HL-60 (cell line): ENCODE measurements at places on chromosomes 3 and 15.
A peak's percentile ranks its signal among the peaks of the same experiment; 100 is the strongest.

- DNase-seq: no peak
Observed at GRCh38 chr3:99817047-99817436, 620 bp upstream of the CMSS1 start.

DNA sequence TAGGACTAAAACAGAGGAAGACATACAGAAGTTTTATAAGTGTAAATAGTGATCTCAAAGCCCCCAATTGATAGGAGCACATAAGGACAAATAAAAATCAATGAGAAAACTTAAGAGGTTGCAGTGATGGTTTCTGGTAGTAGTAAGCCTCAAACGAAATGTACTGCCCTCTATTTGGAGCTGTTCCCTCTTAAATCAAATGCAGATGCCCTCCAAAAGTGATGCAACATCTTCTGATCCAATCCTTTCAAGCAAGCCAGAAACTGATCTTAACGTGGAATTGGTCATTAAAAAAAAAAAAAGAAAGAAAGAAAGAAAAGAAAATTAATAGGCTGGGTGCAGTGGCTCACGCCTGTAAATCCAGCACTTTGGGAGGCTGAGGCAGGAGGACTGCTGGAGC lies 259.3 kb downstream of the ZBTB20 start:
- no peak for DNase-seq

GRCh38 chr3:65779390-65779789 lies 259.3 kb downstream of the MAGI1 start:
- DNase-seq: no peak

DNA sequence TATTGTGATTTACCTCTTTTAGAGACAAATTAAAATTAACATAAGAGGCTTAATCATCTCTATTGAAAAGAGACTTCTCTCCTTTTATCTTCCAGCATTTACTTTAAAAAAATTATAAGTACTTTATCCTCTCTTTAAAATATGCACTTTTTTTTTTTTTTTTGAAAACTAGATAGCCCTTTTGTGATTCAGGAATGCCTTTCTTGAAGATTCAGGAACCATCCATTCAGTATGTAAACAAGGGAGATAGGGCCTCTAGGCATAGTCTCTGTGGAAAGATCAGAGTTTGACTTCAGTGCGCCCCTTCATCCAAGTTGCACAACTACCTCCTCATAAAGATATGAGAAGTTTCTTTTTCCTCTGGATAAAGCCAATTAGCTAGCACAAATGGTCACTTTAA lies 1163.7 kb downstream of the SI start:
- DNase-seq: no peak

DNA sequence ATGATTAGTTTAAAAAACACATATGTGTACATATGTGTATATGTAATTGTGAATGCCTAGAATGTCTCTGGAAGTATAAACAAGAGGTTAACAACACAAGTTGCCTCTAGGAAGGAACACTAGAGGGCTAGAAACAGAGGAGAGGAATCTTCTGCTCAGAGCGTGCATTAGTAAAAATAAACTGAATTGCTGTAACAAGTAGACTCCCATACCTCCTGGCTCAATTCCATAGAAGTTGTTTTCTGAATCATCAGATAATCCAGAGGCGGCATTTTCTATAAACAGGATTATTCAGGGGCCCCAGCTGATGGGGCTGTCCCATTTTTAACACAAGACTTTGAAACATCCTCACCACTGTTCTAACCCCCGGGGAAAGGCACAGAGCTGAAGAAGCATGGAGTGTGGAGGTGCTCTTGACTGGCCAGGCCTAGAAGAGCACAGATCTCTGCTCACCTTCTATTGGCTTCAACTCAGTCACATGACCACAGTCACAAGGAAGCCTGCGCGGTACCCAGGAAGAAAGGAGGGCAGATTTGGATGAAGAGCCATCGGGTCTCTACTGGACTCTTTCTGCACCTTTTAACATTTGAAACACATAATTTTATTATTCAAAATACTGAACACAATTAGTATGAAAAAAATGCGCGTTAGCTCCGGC lies 145.7 kb downstream of the TLE3 start:
- no peak for DNase-seq

GRCh38 chr3:99286266-99286845 lies 352.0 kb upstream of the COL8A1 start:
- DNase-seq: no peak

- DNase-seq: no peak
Observed at GRCh38 chr15:70487387-70487740, 276.0 kb downstream of the UACA start.

DNA sequence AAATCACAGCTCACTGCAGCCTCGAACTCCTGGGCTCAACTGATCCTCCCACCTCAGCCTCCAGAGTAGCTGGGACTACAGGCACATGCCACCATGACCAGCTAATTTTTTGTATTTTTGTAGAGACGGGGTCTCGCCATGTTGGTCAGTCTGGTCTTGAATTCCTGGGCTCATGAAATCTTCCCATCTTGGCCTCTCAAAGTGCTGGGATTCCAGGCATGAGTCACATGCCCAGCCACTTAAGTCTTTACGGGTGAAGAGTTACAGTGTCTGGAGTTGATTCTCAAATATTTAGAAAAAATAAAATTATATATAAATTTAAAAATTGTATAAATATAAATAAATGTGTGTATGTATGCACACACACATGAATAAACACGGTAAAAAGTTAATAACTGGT lies 14.5 kb upstream of the KBTBD12 start:
- DNase-seq: no peak

- DNase-seq: no peak
Observed at GRCh38 chr3:40968666-40969065, 230.6 kb upstream of the CTNNB1 start.

- DNase-seq: peak; percentile 23
Observed at GRCh38 chr3:156605686-156606605, 51.0 kb upstream of the SSR3 start.

GRCh38 chr3:149319750-149320149 lies 13.7 kb downstream of the TM4SF18 start:
- DNase-seq: no peak

GRCh38 chr3:185488465-185488864 lies 10.4 kb downstream of the TMEM41A start:
- no peak for DNase-seq

DNA sequence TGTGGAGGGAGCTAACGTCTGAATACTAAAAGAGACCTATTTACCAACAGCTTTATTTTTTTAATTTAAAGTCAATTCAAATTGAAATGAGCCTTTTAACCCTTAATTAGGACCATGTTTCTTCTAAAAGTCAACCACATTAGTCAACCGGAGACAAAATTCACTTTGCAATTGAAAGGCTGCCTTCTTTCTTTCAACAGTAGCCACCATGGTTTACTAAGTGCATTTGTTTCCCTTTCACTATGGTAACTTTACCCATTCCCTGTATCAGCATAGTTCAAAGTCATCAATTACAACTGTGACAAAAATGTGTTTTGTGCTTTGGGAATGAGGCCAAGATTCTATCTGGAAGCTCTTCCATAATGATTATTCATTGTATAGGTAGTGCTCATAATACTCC lies 225.4 kb downstream of the EPHA3 start:
- DNase-seq: no peak

- peak; percentile 23 for DNase-seq
Observed at GRCh38 chr3:107117922-107118536, 259.2 kb upstream of the CCDC54 start.

DNA sequence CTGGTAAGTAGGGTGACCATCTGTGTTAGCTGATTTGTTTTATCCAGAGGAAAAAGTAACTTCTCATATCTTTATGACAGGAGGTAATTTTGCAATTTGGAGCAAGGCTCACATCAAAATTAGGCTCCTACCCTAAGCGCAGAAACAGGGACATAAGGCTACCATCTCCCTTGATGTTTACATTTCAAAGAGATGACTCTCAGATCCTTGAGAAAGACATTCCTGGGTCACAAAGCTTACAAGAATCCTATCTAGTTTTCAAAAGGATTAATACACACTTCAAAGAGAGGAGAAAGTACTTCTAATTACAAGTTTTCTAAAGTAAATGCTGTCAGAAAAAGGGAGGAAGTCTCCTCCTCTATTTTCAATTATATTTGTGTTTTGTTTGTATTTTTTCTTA lies 7.0 kb downstream of the ZPLD1 start:
- no peak for DNase-seq

- DNase-seq: no peak
Observed at GRCh38 chr15:81785181-81785580, 260.6 kb downstream of the MEX3B start.

- no peak for DNase-seq
Observed at GRCh38 chr3:101602731-101603130, 28.8 kb downstream of the PCNP start.

DNA sequence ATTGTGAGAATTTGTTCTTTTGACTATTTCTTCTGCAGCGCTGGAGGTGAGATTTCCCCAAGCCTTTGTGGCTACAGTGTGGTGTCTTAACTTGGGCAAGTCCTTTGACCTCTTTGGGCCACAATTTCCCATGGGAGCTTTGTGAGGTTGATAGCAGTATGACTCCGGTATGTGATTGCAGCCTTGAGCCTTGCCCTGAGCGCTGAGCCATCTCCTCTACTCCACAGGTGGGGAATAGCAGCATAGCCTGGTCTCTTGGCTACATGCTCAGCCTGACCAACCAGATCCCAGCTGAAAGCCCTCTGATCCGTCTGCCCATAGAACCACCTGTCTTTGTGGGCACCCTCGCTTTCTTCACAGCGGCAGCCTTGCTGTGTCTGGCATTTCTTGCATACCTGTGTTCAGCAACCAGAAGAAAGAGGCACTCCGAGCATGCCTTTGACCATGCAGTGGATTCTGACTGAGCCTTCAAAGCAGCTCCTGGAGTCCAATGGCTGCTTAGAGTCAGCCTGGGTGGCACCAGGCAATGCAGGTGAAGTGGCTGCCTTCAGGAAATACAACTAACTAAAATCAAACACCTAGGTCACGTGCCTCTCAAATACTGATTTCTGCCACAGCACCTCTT lies 30.0 kb upstream of the RPL14 start:
- no peak for DNase-seq

DNA sequence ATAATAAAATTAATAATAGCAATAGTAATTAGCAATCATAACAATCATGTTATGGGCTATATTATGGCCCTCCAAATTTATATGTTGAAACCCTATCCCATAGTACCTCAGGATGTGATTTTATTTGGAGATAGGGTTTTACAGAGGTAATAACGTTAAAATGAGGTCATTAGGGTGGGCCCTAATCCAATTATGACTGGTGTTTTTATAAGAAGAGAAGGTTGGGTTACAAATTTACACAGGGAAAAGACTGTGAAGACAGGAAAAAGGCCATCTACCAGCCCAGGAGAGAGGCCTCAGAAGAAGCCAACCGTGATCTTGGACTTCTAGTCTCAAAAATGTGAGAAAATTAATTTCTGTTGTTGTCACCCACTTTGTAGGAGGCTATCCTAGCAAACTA lies 353.1 kb downstream of the CHL1 start:
- DNase-seq: no peak

GRCh38 chr15:50925281-50925680 lies 16.8 kb downstream of the AP4E1 start:
- no peak for DNase-seq

DNA sequence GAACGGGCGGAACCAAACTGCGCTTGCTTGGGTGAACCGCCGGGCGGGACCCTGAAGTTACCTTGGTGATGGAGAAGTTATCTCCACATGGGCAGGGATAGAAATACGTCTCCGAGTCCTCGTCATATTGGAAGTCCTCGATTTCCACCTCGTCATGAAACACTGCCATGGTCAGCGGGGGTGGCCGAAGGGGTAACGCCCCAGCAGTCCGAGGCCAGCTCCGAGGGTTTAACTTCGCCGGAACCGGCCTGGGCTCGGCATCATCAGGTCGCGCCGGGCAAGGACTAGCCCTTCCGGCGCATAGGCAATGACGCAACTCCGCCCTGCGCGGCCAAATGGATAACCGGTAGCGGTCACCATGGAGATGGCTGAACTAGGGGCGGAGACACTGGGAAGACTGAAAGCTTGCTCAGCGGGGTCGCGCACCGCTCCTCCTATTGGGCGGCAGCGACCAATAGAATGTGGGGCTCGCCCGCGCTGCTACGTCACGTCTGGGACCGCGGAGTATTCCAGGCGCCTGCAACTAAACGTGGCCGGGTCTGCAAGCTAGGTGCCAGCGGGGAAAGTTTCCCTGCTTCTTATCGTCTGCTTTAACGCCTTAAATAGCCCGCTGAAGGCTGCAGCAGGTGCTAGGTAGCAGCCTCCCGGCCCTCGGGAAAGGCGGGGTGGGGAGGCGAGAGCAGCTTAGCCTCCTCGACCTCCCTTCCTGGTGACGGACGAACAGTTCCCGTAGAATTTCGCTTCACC lies at the start of the genes DPH3 and OXNAD1:
Gene DPH3, minus strand, starts transcription at position 236 of the 747 bp plus-strand sequence. Its CDS starts 67 bp downstream, at position 169.
Gene OXNAD1, plus strand, starts transcription at position 505 of the 747 bp plus-strand sequence. CDS start 5,741 bp downstream, outside the sequence.
- DNase-seq: peak; percentile 100

GRCh38 chr15:82103468-82103867 lies 57.6 kb upstream of the MEX3B start:
- DNase-seq: no peak

GRCh38 chr3:158105710-158106253 lies 438 bp downstream of the SHOX2 start:
- peak; percentile 14 for DNase-seq

- no peak for DNase-seq
Observed at GRCh38 chr3:190320594-190321362, 1.5 kb downstream of the CLDN1 start.

GRCh38 chr15:78000091-78000926 lies 77.2 kb downstream of the TBC1D2B start:
- peak; percentile 67 for DNase-seq

DNA sequence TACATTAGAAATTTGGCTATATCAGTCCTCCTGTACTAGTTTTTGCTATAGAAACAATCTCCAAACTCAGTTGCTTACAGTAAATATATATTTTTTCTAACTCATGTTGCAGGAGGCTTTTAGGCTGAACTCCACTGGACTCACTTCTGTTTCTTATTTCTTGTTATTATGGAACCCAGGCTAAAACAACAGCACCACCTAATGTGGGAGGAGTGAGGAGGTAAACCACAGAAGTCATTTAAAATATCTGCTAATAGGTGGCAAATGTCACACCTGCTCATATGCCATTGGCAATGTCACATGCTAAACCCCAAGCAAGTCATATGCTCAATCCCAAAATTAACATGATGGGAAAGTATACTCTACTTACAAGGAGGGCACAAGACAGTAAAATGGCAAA lies 462.2 kb downstream of the PLOD2 start:
- no peak for DNase-seq

DNA sequence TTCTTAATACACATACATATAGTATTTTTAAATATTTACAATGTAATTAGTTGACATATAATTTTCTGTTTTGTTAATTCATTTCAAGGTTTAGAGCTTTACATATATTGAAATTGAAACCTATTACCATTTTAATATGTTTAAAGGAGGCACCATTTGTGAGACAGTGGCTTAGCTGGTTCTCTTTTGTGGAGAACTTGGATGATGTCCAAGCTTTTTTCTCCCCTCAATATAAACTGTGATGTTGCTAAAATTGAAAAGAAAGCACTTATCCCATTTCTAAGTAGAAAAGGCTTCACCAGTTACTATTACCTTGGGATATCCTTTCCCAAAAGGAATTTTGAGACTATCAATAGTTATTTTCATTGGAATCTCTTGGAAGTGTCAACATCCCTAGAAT lies 707.2 kb downstream of the NTRK3 start:
- DNase-seq: no peak
